ENCODE measurements at places on chromosomes 4 and X.
A peak's percentile ranks its signal among the peaks of the same experiment; 100 is the strongest.

GRCh38 chr4:185399466-185399865, 2.8 kb downstream of the ANKRD37 start:
- DNase-seq: no peak

GRCh38 chr4:142292231-142292630, 553.9 kb downstream of the INPP4B start:
- DNase-seq: no peak

GRCh38 chrX:41720125-41720779, 3.7 kb upstream of the GPR82 start:
- peak; percentile 34 for DNase-seq

GRCh38 chrX:127943571-127943970, 108.6 kb downstream of the ACTRT1 start:
- no peak for DNase-seq

DNA sequence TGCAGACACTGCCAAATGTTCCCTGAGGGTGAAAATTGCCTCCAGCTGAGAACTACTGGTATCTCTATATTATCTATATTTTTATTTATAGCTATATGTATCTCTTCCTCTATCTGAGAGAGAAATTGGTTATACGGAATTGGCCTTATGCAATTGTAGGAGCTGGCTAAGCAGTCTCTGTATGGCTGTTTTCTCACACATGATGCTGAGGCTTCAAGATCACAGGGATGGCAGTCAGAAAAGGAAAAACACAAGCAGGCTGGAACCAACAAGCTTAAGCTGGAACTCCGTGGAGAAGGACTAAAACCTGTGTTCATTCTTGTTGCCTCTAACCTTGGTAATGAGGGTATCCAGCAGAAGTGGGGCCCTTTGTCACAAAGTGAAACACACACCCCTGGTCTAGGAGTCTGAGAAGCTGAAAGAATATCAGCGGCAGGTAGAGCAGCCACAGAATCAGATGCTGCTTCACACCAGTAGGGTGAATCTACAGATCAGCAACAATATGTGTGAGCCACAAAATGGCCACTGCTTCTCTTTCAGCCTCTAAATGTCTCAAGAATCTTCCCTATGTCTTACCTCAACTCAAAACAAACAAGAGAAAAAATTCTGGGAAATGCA, 166.5 kb upstream of the PPP1R2C start:
- no peak for DNase-seq

GRCh38 chr4:81599742-81600380, 128.2 kb upstream of the RASGEF1B start:
- DNase-seq: no peak

- DNase-seq: no peak
Observed at GRCh38 chrX:5397409-5397808, 831.3 kb downstream of the NLGN4X start.

GRCh38 chr4:118823471-118823870, 12.5 kb downstream of the SEC24D start:
- no peak for DNase-seq

DNA sequence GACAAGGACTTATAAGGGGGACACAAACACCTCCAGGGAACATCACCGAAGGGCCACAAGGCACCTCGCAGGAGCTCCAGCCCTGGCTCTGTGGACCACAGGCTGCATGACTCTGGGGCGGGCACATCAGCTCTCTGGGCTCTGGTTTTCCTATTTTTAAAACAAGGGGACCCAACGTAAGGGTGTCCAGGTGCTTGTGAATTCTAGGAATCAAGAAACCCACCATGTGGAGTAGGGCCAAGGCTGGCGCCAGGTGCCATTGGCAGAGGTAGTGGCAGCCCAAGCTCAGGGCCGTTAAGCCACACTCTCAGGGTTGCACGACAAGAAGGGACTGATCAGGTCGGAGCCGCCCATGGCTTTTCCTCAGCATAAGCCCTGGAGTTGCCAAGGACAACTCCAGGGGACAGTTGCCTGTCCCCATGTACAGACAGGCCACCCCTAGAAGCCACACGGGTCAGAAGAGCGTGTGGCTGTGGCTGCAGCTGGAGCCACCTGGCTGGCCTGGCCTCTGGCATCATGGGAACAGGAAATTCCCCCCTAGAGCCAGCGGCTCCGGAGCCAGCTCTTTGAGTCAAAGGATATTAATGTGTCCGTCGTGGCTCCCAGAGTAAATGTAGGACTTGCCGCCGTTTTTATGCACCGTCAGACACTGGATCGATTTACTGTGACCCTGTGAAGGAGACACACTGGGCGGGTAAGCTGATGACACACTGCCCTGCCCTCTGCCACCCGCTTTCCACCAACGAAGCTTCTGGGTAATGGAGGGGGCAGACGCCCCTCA, 32.5 kb downstream of the WDR1 start:
- peak; percentile 17 for DNase-seq

DNA sequence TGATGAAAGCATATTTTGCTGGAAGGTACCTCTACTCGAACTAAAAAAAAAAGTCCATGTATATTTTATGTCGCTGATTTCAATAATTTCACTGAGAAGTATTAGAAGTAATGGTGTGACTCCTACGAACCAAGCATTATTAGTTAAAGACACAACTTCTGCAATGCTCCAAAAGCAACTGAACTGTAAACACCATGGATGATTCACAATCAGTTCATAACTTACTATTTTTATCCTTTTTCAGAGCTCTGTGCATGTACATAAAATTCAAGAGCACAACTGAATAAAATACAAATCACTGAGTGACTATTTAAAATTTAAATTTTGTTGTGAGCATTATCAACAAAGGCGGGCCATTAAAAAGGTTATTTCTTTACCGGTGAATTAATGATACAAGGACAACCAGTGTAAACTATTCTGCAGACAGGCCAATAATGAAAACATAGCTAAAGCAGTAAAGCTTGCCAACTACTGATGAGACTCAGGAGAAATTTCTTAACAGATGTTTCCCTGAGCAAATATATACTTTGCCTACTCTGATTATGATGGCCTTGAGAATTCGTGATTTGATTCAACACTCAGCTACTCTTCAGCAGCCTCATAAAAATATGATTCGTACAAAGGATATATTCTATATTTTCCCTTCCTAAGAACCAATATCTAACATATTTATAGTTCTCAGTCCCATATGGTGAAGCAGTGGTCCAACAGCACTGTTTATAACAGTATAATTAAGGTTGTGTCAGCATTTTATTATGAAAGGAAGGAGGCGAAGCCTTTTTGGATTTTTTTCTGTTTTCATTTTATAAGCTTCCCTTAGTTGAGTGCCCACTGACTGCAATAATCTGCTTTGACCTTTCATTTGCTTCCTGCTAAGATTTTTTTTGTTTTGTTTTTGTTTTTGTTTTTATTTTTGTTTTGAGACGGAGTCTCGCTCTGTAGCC, 62.8 kb upstream of the NEIL3 start:
- DNase-seq: no peak

DNA sequence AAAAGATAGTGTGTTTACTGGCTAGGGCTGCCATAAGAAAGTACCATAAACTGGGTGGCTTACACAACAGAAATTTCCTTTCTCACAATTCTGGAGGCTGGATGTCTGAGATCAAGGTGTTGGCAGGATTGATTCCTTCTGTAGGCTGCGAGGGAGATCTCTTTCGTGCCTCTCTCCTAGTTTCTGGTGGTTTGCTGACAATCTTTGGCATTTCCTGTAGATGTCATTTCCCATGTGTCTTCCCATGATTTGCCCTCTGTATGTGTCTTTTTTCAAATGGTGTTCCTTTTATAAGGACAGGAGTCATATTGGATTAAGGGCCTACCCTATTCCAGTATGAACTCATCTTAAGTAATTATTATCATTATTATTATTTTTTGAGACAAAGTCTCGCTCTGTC, 27.9 kb upstream of the LCORL start:
- DNase-seq: no peak

- DNase-seq: no peak
Observed at GRCh38 chrX:30060718-30061117, 154.6 kb upstream of the MAGEB2 start.

- DNase-seq: peak; percentile 34
Observed at GRCh38 chrX:18674417-18674787, 2.5 kb upstream of the RS1 start.

All from left hindlimb (tissue), 1 donor.